ENCODE measurements at places on chromosomes 7 and 10. TPM values are rescaled to one million over a fixed set of nuclear protein-coding genes. Genes with fewer than 3 reads are reported as not detected.

DNA sequence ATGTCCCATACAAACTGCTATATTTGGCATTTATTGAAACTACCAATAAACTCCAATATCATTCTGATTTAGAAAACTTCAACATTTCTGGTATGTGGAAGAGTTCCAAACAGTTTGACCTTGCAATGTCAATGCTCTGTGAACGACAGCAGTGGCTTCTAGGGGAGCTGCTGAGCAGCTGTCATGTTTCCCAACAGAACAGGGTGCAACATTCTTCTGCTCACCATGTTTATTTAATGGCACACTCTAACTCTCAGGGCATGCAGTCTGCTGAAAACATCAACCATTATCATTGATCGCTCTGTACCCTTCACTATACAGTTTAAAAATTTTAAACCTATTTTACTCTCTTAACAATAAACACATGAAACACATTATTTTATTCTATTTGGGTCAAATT is 25.9 kb downstream of the LMOD2 start:
- no peak overlapping the region for H3K4me3 ChIP-seq
- H3K4me1 ChIP-seq = no peaks in the 10 kb centered on the region
- no peaks in the 10 kb centered on the region for H3K27me3 ChIP-seq
- H3K27ac ChIP-seq = no peak overlapping the region
- no peak for DNase-seq

Gene EBLN1
- total RNA-seq = not detected

DNA sequence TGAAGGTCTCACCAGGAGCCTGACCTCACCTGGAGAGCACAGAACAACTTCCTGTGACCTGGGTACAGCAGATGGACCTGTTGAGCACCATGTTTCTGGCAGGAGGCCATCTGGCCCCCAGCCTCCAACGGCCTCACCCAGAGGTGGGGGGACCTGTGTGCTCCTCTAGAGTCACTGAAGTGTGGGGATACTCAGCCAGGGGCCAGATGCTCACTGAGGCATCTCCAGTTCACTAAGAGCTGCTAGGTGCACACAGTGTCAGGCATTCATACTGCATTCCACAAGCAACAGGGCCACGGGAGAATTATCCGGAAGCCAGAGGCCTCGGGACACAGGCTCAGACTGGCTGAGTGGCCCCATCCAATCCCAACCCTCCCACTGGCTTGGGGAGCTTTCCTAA is 161.4 kb downstream of the TCERG1L start:
- peaks cover 2% of the 10 kb centered on the region for H3K36me3 ChIP-seq
- no peaks in the 10 kb centered on the region for H3K4me1 ChIP-seq
- no peak overlapping the region for H3K4me3 ChIP-seq
- H3K27me3 ChIP-seq = peaks cover 1% of the 10 kb centered on the region

GRCh38 chr10:78577712-78578111 is 491.1 kb upstream of the ZMIZ1 start:
- H3K4me3 ChIP-seq = no peak overlapping the region
- DNase-seq = no peak
- peaks cover 2% of the 10 kb centered on the region for H3K27me3 ChIP-seq
- no peaks in the 10 kb centered on the region for H3K36me3 ChIP-seq

Gene TMEM176A
- total RNA-seq = not detected

- H3K27ac ChIP-seq = no peak overlapping the region
- H3K4me1 ChIP-seq = peaks cover 14% of the 10 kb centered on the region
- H3K36me3 ChIP-seq = peaks cover 3% of the 10 kb centered on the region
- DNase-seq = no peak
- H3K27me3 ChIP-seq = peaks cover 19% of the 10 kb centered on the region
Measured at GRCh38 chr10:117652228-117653169, 110.0 kb downstream of the EMX2 start.

Gene ZNF485
- total RNA-seq = 4.7 TPM

DNA sequence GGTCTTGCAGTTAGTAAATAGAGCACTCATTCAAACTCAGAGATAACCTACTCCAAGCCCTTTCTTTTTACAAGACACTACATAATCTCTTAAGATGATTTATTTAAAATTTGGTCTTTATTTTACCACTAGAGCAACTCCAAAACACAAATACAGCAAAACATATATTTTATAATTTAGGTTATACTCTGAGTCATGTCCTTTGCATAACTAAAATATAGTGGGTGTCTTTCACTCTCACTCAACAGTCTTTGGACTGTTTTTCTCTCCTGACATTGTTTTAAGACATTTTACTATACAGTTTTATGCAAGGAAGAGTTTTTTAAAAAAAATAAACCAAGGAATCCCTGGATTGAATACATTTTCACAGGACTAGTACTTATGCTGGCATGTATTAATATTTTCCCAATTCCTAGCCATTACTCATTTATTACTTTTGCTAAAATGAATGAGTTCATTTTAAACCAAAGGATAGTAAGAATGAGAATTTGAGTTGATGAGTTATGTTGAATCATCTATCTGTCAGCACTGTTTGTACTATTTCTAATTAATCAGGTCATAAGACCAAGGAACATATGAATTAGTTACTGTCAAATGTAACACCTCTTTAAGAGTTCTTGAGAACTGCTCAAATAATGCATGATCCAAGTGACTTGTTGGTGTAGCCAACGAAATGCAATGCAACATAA is 303.1 kb upstream of the FZD1 start:
- no peak overlapping the region for H3K4me3 ChIP-seq
- H3K4me1 ChIP-seq = no peaks in the 10 kb centered on the region
- DNase-seq = no peak

DNA sequence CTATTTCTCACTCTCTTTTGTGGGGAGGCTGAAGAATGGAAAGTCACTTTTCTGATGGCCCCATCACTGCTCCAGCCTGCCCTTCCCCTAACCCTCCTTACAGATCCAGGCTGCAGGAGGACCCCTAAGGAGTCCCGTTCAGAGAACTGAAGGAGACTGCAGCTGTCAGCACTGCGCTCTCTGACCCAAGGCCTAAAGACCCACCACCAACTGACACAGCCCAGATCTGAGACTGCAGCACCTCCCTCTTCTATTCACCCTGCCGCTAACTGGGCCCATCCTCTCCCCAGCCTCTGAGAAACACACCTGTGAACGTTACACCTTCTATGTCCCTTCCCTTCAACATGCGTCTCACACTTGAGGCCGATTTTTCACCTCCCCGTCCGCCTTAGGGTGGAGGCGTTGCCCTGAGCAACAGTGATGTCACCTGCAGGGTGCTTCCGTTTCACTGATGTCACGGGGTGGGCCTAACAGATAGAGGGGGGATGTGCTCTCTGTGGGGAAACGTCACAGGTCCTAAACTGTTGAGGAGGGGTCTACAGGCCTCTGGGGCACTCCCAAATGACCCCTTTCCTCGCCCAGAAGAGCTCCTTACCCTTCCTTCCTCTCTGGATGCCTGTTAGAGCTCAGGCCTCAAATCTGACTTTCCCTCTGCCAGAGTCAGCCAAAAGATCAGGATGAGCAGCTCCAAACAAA is 5.1 kb downstream of the ITPRIP start:
- H3K36me3 ChIP-seq = peaks cover 10% of the 10 kb centered on the region
- no peaks in the 10 kb centered on the region for H3K27me3 ChIP-seq
- peak overlapping the region; percentile 1 for H3K27ac ChIP-seq
- peaks cover 82% of the 10 kb centered on the region for H3K4me1 ChIP-seq
- no peak overlapping the region for H3K4me3 ChIP-seq

GRCh38 chr7:155941688-155942087 is 129.4 kb upstream of the SHH start:
- H3K4me1 ChIP-seq = no peaks in the 10 kb centered on the region
- no peak for DNase-seq
- no peaks in the 10 kb centered on the region for H3K36me3 ChIP-seq
- H3K27ac ChIP-seq = no peak overlapping the region

DNA sequence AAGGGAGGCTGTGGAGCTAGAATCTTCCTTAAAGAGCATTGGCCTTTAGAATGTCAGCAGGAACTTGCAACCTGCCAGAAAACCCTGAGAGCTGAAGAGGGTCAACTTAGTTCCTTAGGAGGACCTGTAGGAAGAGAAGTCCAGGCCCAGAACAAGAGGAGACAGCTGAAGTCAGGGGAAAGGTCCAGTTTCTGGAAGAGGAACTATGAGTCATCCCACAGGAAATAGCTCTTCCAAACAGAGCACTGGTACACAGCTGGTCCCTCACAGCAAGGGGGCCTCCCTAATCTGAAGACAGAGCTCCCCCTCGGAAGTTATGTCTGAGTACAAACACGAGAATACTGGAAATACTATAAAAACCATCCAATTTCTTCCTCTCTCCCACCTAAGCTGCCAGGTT is 98.9 kb downstream of the HERPUD2 start:
- H3K36me3 ChIP-seq = no peaks in the 10 kb centered on the region
- H3K27ac ChIP-seq = no peak overlapping the region
- no peak for DNase-seq
- no peaks in the 10 kb centered on the region for H3K4me1 ChIP-seq
- H3K4me3 ChIP-seq = no peak overlapping the region

DNA sequence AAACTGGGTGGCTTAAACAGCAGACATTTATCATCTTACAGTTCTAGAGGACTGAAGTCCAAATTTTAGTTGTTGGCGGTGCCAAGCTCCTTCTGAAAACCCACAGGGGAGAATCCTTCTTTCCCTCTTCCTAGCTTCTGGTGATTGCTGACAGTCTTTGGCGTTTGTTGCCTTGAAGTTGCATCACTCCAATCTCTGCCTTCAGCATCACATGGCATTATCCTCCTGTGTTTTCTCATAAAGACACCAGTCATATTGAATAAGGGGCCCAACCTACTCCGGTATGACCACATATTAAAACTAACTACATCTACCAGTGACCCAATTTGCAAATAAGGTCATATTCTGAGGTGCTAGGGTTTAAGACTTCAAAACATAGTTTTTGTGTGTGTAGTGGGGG is 472.1 kb upstream of the IGFBP3 start:
- H3K36me3 ChIP-seq = no peaks in the 10 kb centered on the region
- no peaks in the 10 kb centered on the region for H3K4me1 ChIP-seq
- no peak overlapping the region for H3K27ac ChIP-seq
- H3K27me3 ChIP-seq = no peaks in the 10 kb centered on the region
- no peak for DNase-seq

GRCh38 chr10:35594115-35595079 is 10.7 kb upstream of the GJD4 start:
- H3K4me3 ChIP-seq = no peak overlapping the region
- no peak overlapping the region for H3K27ac ChIP-seq
- DNase-seq = no peak
- H3K36me3 ChIP-seq = peaks cover 2% of the 10 kb centered on the region

Gene AKR1C4
- total RNA-seq = not detected

DNA sequence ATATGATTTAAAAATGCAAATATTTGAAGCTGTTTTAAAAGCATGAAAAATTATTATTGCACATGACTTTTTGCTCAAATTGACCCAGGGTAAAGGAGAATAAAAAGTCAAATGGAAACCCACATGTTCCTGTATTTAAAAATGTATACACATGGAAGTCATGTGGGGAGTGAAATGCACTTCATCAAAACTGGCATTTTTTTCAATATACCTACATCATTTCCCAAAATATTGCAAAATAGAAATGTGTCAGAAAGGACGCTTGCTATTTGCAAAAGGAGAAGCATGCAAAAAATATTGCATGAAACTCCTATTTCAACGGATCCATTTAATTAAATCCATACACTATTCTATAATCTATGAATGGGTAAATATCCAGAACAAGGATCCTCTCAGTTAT is 117.0 kb downstream of the POU6F2 start:
- H3K4me1 ChIP-seq = no peaks in the 10 kb centered on the region
- H3K36me3 ChIP-seq = no peaks in the 10 kb centered on the region
- no peak overlapping the region for H3K27ac ChIP-seq
- DNase-seq = no peak
- H3K4me3 ChIP-seq = no peak overlapping the region

DNA sequence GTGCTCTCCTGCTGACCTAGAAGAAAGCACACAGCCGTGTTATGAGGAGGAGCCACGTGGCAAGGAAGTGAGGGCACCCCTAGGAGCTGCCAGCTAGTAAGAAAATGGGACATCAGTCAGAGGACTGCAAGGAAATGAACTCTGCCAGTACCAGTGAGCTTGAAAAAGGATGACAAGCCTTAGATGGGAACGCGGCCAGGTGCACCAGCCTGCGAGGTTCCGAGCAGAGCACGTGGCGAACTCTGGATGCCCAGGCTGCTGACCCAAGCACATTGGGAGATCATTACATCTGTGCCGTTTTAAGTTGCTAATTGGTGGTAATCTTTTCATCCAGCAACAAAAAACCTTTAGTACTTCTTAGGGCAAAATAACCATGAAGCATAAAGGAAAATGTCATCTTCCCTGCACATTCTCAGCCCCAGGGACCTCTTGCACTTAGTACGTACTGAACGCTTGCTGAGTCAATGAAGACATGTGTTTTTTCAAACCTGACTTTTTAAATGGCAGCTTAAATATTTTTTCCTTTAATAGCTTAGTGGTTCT is 69.4 kb downstream of the AMZ1 start:
- H3K27me3 ChIP-seq = no peaks in the 10 kb centered on the region
- DNase-seq = peak; percentile 29
- peaks cover 20% of the 10 kb centered on the region for H3K36me3 ChIP-seq
- peak overlapping the region; percentile 57 for H3K4me3 ChIP-seq
- H3K27ac ChIP-seq = peak overlapping the region; percentile 96

Gene HTR5A
- not detected for total RNA-seq

GRCh38 chr7:113113912-113114311 is 4.4 kb downstream of the SMIM30 start:
- H3K36me3 ChIP-seq = peaks cover 14% of the 10 kb centered on the region
- H3K4me1 ChIP-seq = peaks cover 13% of the 10 kb centered on the region
- no peaks in the 10 kb centered on the region for H3K27me3 ChIP-seq
- H3K4me3 ChIP-seq = no peak overlapping the region

- no peaks in the 10 kb centered on the region for H3K27me3 ChIP-seq
- H3K27ac ChIP-seq = no peak overlapping the region
- H3K4me1 ChIP-seq = peaks cover 25% of the 10 kb centered on the region
- no peak overlapping the region for H3K4me3 ChIP-seq
- no peak for DNase-seq
- peaks cover 72% of the 10 kb centered on the region for H3K36me3 ChIP-seq
Measured at GRCh38 chr10:38047666-38048065, 37.2 kb downstream of the ZNF33A start.

DNA sequence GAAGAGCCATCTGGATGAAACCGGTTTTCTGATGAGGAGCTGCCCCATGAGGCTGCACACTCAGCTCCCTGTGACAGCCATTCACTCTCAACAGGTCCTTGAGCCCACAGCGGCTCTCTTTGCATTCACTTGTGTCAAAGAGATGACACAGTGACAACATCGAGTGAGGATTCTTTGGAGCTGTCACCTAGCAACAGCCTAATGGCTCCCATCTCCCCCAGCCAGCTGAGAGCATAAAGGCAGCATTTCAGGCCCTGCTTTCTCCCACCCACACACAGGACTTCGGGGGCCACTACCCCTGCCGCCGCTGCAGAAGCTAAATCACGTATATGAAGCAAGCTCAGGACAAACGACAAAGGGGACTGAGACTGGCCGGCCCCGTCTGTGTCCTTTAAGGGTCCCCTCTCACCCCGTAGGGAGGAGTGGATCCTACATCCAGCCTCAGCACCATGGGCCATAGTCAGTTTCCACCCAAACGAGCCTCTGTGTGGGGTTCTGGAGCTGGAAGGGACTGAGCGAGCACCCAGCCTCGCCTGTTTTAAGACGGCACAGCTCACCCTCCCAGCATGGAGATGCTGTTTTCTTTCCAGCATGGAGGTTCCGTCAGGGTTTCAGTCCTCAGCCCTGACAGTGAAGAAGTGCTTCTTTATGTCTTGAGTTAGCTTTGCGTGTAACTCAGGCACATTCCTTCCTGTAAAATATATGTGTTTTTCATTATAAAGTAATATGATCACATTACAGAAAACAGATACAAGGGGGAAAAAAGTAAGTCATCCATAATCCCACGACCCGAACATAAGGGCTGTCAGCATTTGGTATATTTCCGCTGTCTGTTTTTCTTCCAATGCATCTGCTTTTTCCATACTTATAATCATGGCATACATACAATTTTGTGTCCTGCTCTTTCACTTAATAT is 4.9 kb downstream of the CPA4 start:
- H3K4me3 ChIP-seq = no peak overlapping the region
- H3K27me3 ChIP-seq = peaks cover 3% of the 10 kb centered on the region
- H3K36me3 ChIP-seq = no peaks in the 10 kb centered on the region
- peaks cover 4% of the 10 kb centered on the region for H3K4me1 ChIP-seq

Gene GHRHR
- total RNA-seq = not detected
